GM23338 (cell line): ENCODE measurements at places on chromosomes 6 and 20. TPM values are rescaled to one million over a fixed set of nuclear protein-coding genes. Genes with fewer than 3 reads are reported as not detected.

Gene UNC5CL
- 1.2 and 2.4 TPM in 2 replicates for total RNA-seq

Gene NOTCH4
- total RNA-seq, result 2.8 and 3.5 TPM in 2 replicates

Gene HLA-DQB1
- total RNA-seq, result 4.6 and 5.7 TPM in 2 replicates

Gene SLC4A11
- 12.1 and 17.1 TPM in 2 replicates for total RNA-seq

- H3K27me3 ChIP-seq, result no peaks in the 10 kb centered on the region
- no peak for DNase-seq
- no peaks in the 10 kb centered on the region for H3K4me1 ChIP-seq
- H3K36me3 ChIP-seq, result no peaks in the 10 kb centered on the region
These were observed 11.0 kb upstream of the KIF13A start for GRCh38 chr6:17998442-17998841.

- H3K27ac ChIP-seq, result peak overlapping the region; percentile 99
- peaks cover 15% of the 10 kb centered on the region; the same call in 1 of the 2 replicates for H3K36me3 ChIP-seq
- H3K27me3 ChIP-seq, result no peaks in the 10 kb centered on the region
- peak; percentile 74 for DNase-seq
These were observed 5.1 kb downstream of the C6orf132 start for GRCh38 chr6:42137194-42137753.

GRCh38 chr6:105484238-105485161 is 81.6 kb upstream of the PREP start:
- no peak overlapping the region for H3K27ac ChIP-seq
- peak; percentile 74 for DNase-seq
- no peak overlapping the region for H3K4me3 ChIP-seq
- H3K27me3 ChIP-seq, result no peaks in the 10 kb centered on the region
- no peaks in the 10 kb centered on the region for H3K36me3 ChIP-seq

GRCh38 chr6:111898452-111898851 is 25.2 kb upstream of the FYN start:
- no peaks in the 10 kb centered on the region for H3K27me3 ChIP-seq
- H3K36me3 ChIP-seq, result no peaks in the 10 kb centered on the region

- no peaks in the 10 kb centered on the region for H3K27me3 ChIP-seq
- no peak for DNase-seq
- H3K36me3 ChIP-seq, result no peaks in the 10 kb centered on the region
- H3K4me1 ChIP-seq, result peaks cover 10% of the 10 kb centered on the region
- no peak overlapping the region for H3K27ac ChIP-seq
- no peak overlapping the region for H3K4me3 ChIP-seq
These were observed 32.8 kb downstream of the PPP1R16B start for GRCh38 chr20:38838326-38838725.

DNA sequence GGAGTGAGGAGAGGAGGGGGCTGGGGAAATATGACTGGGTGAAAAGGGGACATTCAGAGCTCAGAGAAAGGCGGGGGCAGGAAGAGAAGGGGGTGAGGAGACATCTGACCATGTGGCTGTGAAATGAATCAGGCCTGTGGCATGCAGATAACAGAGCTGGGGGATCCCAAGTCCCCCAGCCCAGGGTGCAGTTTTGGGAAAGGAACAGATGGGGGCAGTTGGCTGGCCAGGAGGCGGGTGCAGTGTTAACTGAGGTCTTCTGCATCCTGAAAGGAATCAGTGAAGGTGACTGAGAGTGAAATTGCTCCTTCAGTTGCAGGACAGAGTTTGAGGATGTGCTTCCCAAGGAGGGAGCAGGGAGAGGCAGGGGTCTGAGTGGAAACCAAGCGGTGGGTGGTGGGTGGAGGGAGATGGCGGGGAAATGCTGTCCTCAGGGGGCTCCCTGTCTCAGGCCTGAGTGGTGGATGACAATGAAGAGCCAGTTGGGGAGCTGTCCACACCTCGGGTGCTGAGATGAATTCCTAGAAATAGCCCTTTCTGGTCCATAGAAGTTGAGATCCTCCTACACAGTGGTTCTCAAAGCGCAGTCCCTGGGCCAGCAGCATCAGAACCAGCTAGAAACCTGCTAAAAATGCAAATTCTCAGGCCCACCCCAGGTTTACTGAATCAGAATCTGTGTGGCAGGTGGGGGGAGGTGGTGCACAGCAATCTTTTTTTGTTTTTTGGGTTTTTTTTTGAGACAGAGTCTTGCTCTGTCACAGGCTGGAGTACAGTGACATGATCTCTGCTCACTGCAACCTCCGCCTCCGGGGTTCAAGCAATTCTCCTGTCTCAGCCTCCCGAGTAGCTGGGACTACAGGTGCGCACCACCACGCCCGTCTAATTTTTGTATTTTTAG is 26.0 kb upstream of the CCDC167 start:
- DNase-seq, result peak; percentile 81
- no peaks in the 10 kb centered on the region; the same call in 1 of the 2 replicates for H3K4me1 ChIP-seq
- H3K27ac ChIP-seq, result no peak overlapping the region
- H3K27me3 ChIP-seq, result no peaks in the 10 kb centered on the region

DNA sequence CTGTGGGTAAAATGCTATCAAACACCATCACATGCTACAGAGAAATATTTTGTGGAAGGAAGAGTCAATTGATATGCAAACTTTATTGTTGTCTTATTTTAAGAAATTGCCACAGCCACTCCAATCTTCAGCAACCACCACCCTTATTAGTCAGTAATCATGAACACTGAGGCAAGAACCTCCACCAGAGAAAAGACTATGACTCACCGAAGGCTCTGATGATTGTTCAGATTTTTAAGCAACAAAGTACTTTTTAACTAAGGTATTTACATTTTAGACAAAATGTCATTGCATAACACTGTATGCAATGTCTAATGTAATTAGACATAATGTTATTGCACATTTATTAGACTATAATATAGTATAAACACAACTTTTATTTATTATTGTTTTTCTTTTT is 26.2 kb upstream of the MMP24 start:
- no peak overlapping the region for H3K27ac ChIP-seq
- H3K36me3 ChIP-seq, result no peaks in the 10 kb centered on the region
- DNase-seq, result no peak
- no peaks in the 10 kb centered on the region for H3K27me3 ChIP-seq

GRCh38 chr20:58438970-58439808 is 50.2 kb downstream of the VAPB start:
- H3K4me3 ChIP-seq, result no peak overlapping the region
- no peak for DNase-seq
- H3K36me3 ChIP-seq, result 0 out of 2 replicates have a peak, but pooled peaks cover 4% of the 10 kb centered on the region
- H3K4me1 ChIP-seq, result peaks cover 46% of the 10 kb centered on the region

GRCh38 chr6:129281168-129281796 is 398.3 kb downstream of the LAMA2 start:
- H3K4me3 ChIP-seq, result no peak overlapping the region
- DNase-seq, result no peak
- H3K4me1 ChIP-seq, result peaks cover 20% of the 10 kb centered on the region
- no peak overlapping the region for H3K27ac ChIP-seq

DNA sequence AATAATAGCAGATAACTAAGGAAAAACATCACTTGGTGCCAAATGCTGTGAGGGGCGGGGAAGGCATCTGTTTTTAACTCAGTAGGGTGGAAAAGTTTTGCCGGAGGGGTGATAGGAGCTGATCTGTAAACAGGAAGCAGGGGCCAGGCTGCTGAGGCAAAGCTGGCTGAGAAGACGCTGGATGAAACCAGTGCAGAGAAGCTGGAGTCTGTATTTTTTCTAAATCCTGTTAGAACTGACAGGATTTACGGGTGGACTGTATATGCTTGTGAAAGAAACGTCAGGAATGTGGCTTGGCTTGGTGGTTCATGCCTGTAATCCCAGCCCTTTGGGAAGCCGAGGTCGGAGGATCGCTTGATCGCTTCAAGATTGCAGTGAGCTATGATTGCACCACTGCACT is 5.6 kb downstream of the PCMTD2 start:
- H3K4me1 ChIP-seq, result peaks cover 24% of the 10 kb centered on the region
- no peak for DNase-seq
- no peaks in the 10 kb centered on the region for H3K27me3 ChIP-seq
- H3K27ac ChIP-seq, result no peak overlapping the region
- H3K36me3 ChIP-seq, result no peaks in the 10 kb centered on the region; the same call in none of the 2 replicates

DNA sequence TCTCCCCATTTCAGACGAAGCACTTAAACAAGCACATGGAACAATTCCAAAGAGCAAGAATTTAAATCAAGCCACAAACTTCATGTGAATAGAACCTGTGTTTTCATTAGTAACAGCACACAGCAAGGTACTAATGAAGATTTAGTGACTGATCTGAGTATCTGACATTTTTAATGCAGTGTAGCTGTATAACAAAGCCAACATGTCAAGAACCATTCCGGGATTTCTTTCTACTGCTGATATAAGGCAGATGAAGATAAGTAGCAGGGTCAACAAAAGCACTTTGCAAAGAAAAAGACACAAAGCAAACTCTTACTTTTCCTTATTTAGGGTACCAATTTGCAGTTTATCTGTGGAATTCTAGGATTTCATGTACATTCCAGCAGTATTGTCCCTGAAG is 11.3 kb downstream of the SLC17A5 start:
- H3K4me3 ChIP-seq, result no peak overlapping the region
- no peaks in the 10 kb centered on the region for H3K36me3 ChIP-seq
- DNase-seq, result no peak

GRCh38 chr6:85321906-85322305 is 128.0 kb upstream of the NT5E start:
- no peaks in the 10 kb centered on the region; the same call in 1 of the 2 replicates for H3K36me3 ChIP-seq
- H3K27me3 ChIP-seq, result no peaks in the 10 kb centered on the region
- no peak overlapping the region for H3K27ac ChIP-seq
- peak; percentile 26 for DNase-seq
- H3K4me1 ChIP-seq, result no peaks in the 10 kb centered on the region

GRCh38 chr6:9532621-9533557 is 882.0 kb downstream of the TFAP2A start:
- H3K36me3 ChIP-seq, result no peaks in the 10 kb centered on the region
- H3K4me3 ChIP-seq, result no peak overlapping the region
- H3K4me1 ChIP-seq, result no peaks in the 10 kb centered on the region
- no peaks in the 10 kb centered on the region for H3K27me3 ChIP-seq
